NCI-H1417 treated with DMSO at 0.1 percent for 48 hours (cell line): ENCODE measurements at places on chromosomes 5 and 9.

GRCh38 chr9:89943728-89944127 is 338.9 kb downstream of the GADD45G start:
- no peak for DNase-seq

GRCh38 chr9:125043148-125043547 is 100.2 kb downstream of the SCAI start:
- no peak for DNase-seq

DNA sequence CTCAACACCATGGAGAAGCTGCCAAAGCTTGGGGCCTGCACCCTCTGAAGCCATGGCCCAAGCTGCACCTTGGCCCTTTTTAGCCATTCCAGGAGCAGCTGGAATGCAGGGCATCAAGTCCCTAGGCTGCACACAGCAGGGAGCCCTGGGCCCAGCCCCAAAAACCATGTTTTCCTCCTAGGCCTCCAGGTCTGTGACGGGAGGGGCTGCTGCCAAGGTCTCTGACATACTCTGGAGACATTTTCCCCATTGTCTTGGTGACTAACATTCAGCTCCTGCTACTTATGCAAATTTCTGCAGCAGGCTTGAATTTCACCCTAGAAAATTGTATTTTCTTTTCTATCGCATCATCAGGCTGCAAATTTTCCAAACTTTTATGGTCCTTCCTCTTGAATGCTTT is 64.6 kb downstream of the ELOVL7 start:
- no peak for DNase-seq

DNA sequence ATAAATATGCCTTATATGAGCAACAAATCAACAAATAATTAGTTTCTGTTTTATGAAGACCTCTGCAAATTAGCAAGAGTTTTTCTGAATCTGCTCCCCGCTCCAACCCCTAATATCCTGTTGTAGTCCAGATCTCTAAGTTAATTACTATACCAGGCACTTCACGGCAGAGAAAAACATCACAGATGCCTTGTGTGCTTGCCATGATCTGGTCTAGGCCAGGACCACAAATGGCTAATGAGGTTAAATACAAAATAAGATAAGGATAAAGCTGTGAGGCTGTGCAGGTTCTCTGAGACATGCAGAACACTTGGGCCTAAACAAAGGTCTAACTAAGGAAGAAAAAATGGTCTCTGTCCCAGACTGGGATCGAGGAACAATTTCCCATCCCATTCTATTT is 150.8 kb downstream of the SLIT3 start:
- DNase-seq: no peak

- no peak for DNase-seq
Measured at GRCh38 chr5:78761840-78762239, 113.3 kb upstream of the LHFPL2 start.

- no peak for DNase-seq
Measured at GRCh38 chr5:93330506-93330905, 250.5 kb downstream of the NR2F1-AS1 start.

GRCh38 chr9:36126016-36126730 is 10.4 kb upstream of the GLIPR2 start:
- no peak for DNase-seq

- no peak for DNase-seq
Measured at GRCh38 chr5:115810761-115811160, 5.7 kb downstream of the CDO1 start.

- DNase-seq: no peak
Measured at GRCh38 chr5:170622933-170623332, 119.1 kb downstream of the KCNIP1 start.

DNA sequence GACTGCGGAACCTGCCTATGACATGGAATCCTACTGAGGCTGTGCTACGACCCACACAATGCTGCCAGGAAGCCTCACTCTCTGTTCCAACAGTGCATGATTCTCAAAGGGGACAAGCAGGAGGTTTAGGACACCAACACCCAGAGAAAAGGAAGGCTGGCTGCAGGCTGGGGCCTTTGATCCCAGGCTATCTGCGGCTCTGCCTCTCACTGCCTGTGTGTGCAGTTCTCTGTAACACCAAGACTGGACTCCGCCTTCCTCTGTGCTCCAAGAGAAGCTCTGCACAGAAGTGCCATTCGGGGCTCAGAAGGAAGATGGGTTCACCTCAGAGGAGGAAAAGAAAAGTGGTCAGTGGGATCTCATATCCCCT is 20.5 kb downstream of the ANKH start:
- DNase-seq: no peak

DNA sequence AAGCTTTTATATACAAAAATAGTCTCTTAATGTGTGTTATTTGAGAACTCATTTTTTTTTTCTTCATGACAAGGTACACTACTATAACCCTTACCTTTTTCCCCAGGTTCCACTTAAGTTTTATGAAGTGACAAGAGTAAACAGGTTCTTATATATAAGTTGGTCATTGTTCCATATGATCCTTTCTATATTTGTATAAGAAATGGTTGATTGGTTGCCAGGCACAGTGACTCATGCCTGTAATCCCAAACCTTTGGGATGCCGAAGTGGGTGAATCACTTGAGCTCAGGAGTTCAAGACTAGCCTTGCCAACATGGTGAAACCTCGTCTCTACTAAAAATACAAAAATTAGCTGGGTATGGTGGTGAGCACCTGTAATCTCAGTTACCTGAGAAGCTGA is 108.3 kb downstream of the PCSK1 start:
- DNase-seq: no peak

GRCh38 chr5:95631991-95632675 is 12.2 kb downstream of the GPR150 start:
- no peak for DNase-seq

- no peak for DNase-seq
Measured at GRCh38 chr5:88948746-88949600, 66.0 kb upstream of the MEF2C start.

GRCh38 chr5:146653560-146653959 is 137.6 kb upstream of the GPR151 start:
- no peak for DNase-seq

DNA sequence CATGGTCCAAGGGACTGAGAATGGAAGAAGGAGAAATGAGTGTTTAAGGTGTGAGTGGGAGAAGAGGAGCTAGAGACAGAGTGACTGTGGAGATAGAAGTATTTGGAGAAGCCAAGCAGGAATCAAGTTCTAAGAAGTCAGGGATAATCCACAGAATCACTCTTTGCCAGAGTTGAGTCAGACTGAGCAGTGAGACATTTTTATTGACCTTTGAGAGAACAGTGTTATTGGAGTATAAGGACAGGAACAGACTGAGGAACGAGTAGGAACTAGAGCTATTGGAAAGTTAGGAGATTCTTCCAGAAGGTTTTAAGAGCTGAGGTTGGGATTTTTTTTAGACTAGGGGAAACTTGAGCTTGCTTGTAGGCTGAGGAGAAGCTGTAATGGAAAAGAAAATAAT is 37.2 kb downstream of the RCL1 start:
- no peak for DNase-seq

DNA sequence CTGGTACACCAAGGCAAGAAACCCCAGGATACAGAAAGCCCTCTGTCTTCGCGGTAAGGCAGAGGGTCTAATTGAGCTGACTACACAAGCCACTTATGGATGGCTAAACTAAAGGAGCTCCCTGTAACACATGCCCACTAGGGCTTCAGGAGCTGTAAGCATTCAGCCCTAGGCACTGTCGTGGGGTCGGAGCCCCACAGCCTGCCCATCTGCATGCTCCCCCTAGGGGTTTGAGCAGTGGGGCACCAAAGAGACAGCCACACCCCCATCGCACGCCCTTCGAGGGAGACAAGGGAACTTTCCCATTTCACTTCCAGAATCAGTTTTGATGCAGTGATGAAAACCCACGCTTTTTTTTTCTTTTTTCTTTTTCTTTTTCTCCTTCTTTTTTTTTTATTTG is 11.0 kb upstream of the MTMR12 start:
- DNase-seq: no peak

- DNase-seq: no peak
Measured at GRCh38 chr9:123453076-123453667, 97.2 kb downstream of the CRB2 start.

GRCh38 chr9:132596200-132596599 is 13.8 kb downstream of the BARHL1 start:
- DNase-seq: no peak

- DNase-seq: no peak
Measured at GRCh38 chr5:51396797-51397196, 13.5 kb downstream of the ISL1 start.

GRCh38 chr9:92740009-92740408 is 24.6 kb downstream of the BICD2 start:
- no peak for DNase-seq

DNA sequence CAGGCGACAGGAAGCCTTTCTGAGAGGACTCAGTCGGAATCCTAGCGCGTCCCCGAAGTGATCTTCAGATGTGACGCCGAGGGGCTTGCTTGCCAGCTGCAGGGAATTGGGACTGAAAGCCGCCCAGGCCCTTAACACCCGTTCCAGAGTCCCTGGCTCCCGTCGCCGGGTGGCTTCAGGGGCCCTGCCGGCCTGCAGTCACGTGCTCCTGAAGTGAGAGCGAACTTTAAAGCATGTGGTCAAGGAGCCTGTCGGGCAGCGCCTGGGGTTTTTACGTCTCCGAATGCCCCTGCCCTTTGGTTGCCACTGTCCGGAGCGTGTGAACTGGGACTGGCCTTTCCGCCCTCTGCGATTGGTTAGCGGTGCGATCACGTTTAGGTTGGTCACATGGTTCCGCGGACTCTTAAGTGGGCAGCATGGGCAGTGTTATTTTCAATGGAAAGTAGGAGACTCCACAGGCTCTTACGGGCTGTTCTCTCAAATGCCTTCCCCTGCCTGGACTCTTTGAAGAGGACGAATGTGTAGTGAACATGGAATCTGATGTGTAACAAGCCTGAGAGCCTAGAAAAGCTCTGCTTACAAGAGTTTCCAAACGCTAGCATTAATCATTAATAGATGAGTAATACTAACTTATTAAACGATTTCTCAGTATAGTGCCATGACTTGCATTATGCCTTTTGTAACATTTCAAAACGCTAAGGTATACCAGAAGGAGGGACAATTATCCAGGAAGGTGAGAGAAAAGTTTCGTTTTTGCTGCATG is 1.9 kb downstream of the VLDLR start:
- DNase-seq: no peak

- no peak for DNase-seq
Measured at GRCh38 chr9:18061856-18062255, 412.1 kb upstream of the ADAMTSL1 start.

DNA sequence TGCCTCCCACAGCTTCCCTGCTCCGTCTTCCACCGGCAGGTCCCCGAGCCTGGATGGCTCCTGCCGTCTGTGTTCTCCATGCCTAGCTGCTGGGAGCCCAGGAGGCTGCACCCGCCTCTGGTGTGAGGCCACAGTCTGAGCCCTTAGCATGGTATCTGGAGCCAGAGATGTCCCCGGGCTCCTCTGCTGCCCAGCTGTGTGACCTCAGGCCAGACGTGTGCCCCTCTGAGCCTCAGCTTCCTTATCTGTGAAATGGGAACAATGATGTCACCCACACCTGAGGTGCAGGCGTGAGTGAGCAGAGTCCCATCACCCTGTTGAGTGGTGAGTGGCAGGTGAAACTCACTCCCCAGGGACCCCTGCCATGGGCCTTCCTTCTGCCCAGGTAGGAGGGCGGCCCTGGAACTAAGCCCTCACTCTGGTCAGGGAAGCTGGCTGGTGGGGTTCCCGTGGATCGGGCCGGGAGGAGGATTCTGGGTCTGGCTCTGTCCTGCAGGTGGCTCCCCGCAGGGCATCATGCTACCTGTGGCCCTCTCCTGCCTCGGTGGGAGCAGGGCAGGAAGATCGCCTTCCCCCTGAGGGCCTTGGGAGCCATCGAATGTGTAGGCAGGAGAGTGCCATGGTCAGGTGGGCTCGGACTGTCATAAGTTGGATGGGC is 239.0 kb downstream of the PBX3 start:
- DNase-seq: no peak

DNA sequence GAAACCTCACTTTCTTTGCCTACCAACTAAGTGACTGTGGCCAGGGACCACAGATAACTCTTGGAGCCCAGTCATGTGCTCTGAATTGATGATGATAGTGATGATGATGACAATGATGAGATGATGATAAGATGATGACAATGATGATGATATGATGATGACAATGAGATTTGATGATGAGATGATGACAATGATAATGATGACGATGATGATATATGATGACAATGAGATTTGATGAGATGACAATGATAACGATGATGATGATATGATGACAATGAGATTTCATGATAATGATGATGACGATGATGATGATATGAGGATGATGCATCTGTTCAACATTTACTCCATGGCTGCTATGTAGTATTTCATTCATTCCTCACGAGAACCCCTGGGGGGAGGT is 213.0 kb downstream of the ERCC6L2 start:
- DNase-seq: no peak

DNA sequence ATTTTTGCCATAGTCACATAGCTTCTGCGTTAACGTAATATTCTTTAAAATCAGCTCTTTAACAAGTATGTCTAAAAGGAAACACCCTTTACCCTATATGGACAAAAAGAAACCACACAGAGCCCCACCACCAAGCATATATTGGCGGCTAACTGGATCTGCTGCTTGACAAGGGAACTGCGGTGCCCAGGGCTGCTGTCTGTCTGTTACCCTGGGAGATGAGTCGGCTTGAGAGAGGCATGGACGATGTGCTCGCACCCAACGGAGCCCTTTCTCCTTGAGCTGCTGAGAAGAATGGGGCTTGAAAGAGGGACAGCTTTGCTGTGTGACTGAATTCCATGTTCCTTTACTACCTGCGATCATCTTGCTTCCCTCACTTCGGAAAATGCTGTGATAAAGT is 158.6 kb upstream of the SHB start:
- DNase-seq: no peak

DNA sequence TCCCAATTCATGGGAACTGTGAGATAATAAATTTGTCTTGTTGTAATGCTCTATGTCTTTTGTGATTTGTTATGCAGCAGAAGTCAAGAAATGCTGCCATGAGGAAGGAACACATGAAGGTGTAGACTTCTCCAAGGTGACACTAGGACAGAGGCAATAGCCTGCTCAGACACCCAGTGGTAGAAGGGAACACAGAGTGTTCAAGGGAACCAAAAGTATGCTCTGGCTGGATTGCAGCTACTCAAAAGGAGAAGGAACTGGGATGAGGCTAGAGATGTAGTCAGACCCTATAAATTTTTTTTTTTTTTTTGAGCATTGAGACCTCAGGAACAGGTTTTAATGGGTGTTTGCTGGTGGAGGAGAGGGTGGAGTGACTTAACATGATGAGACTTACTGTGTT is 232.5 kb downstream of the PARP8 start:
- DNase-seq: no peak

GRCh38 chr9:134236001-134236421 is 71.6 kb upstream of the RNU6ATAC start:
- no peak for DNase-seq
